Panc1 (cell line): ENCODE measurements at places on chromosomes 7 and 10.

DNA sequence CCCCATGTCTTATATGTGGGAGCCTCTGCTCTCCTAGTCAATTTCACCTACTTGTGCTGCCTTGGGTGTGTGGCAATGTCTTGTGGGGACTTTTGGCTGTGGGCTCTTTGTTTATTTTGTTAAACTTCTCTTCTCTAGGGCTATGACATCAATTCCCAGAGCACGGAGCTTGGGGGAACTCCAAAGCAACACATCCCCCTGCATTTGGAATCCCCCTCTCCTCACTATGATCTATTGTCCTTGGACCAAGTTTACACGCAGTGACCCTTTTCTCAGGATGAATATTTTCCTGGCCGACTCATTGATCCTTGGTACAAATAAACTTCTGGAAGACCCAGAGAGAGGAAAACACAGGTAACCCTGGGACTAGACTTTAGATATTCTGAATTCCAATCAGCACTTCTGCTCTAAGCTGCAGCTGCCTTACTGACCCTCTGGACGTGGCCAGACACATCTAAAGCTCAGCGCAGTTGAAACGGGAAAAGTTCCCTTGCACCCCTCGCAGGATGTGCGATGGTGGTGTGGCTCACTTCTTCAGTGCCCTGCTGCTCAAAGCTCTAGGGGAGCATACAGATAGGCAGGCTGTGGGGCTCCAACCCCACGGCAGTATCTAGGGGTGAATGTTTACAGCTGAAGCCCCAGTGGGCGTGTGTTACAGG lies 110.8 kb downstream of the TMEM178B start:
- DNase-seq: no peak

- DNase-seq: no peak
Observed at GRCh38 chr10:119353421-119353820, 146.1 kb downstream of the GRK5 start.

DNA sequence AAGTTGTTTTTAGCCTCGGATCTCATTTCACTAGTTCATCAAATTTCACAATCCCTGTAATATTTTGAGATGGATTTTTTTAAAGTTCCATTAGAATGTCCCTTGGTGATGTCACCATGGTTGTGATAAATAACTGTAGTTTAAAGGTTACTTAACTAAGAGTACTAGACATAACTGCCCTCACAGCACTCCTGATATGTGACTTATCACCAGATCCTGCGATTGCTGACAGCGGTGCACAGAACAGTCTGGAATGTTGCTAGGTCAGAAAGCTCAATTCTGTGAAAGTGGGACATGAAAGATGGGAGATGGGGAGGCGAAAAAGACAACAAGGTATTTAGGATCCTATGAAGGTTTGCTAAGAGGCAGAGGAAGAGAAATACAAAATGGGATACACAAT lies 40.2 kb downstream of the FAM13C start:
- no peak for DNase-seq

- no peak for DNase-seq
Observed at GRCh38 chr10:89337484-89337883, 9.7 kb downstream of the IFIT3 start.

GRCh38 chr10:80144067-80144695 lies 11.7 kb downstream of the PLAC9 start:
- DNase-seq: no peak

GRCh38 chr10:80485076-80485945 lies 31.2 kb downstream of the TSPAN14 start:
- DNase-seq: no peak
